ENCODE measurements at places on chromosomes 12 and 14. TPM values are rescaled to one million over a fixed set of nuclear protein-coding genes. Genes with fewer than 3 reads are reported as not detected.
A peak's percentile ranks its signal among the peaks of the same experiment; 100 is the strongest.

DNA sequence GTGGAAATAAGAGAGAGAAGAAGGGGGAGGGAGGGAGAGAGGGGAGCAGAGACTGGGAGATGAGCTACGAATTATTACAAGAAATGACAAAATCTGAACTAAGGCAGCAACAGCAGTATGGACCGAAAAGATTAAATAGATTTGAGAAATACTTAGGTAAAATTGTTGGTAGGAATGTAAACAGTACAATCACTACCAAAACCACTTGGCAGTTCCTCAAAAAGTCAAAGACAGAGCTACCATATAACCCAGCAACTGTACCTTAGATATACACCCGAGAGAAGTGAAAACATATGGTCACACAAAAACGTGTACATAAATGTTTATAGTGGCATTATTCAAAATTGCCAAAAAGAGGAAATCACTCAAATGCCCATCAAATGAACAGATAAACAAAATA is 14.1 kb downstream of the KRAS start:
- H3K27me3 ChIP-seq, result no peaks in the 10 kb centered on the region
- H3K4me1 ChIP-seq, result no peaks in the 10 kb centered on the region
- peaks cover 15% of the 10 kb centered on the region for H3K36me3 ChIP-seq
- no peak overlapping the region for H3K4me3 ChIP-seq
- DNase-seq, result no peak
- H3K27ac ChIP-seq, result no peak overlapping the region

GRCh38 chr12:31002361-31002725 is 71.3 kb upstream of the DDX11 start:
- H3K4me3 ChIP-seq, result no peak overlapping the region
- no peaks in the 10 kb centered on the region for H3K4me1 ChIP-seq
- DNase-seq, result no peak
- H3K27me3 ChIP-seq, result no peaks in the 10 kb centered on the region
- H3K27ac ChIP-seq, result no peak overlapping the region

GRCh38 chr12:14928931-14929330 is 9.4 kb downstream of the ERP27 start:
- H3K4me3 ChIP-seq, result no peak overlapping the region
- H3K27me3 ChIP-seq, result no peaks in the 10 kb centered on the region
- no peaks in the 10 kb centered on the region for H3K36me3 ChIP-seq

DNA sequence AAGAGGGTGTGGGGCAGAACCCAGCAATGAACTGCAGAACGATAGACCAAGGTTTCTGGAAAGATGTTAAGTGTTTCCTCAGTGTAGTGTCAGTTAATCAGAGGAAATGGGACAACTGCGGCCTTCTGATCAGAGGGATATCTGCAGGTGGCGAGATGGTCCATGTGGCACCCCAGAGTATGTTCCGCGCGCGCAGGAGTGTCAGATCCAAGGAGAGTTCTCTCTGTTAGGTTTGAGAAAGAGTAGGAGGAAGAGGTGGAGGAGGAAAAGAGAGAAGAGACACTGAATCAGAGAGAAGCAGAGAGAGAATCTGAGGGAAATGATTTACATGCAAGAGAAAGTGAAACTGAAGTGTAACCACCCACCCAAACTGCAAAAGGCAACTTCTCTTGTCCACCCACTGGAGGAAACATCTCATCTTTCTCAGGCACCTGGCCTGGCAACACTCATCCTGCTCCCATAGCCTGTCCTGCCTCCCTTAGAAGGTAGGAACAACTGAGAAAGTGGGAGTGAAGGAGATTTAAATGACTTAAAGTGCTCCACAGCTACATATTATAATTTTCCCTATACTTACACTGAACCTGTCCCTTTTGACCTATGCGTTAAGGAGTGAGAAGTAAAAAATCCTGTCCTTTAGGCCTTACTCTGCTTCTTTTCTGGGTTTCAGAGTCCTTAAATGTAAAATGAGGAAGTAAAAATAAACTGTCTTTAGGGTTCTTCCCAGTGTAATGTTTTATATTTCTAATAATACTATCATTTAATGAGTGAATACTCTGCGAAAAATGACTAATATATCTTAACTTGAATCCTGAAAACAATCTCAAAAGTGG is 6.8 kb upstream of the TESPA1 start:
- H3K4me3 ChIP-seq, result no peak overlapping the region
- DNase-seq, result no peak
- peak overlapping the region; percentile 49 for H3K27ac ChIP-seq
- H3K4me1 ChIP-seq, result peaks cover 26% of the 10 kb centered on the region

DNA sequence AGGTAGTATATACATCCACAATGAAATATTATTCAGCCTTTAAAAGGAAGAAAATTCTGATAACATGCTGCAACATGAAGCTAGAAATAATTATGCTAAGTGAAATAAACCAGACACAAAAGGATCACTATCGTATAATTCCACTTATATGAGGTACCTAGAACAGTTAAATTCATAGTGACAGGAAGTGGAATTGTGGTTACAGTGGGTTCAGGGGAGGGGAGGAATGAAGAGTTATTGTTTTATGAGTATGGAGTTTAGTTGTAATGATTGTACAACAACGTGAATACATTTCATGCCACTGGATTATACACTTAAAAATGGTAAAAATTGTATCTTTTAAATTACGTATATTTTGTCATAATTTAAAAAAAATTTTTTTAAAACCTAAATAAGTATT is 21.0 kb downstream of the EEA1 start:
- no peaks in the 10 kb centered on the region for H3K4me1 ChIP-seq
- DNase-seq, result no peak
- H3K36me3 ChIP-seq, result no peaks in the 10 kb centered on the region

DNA sequence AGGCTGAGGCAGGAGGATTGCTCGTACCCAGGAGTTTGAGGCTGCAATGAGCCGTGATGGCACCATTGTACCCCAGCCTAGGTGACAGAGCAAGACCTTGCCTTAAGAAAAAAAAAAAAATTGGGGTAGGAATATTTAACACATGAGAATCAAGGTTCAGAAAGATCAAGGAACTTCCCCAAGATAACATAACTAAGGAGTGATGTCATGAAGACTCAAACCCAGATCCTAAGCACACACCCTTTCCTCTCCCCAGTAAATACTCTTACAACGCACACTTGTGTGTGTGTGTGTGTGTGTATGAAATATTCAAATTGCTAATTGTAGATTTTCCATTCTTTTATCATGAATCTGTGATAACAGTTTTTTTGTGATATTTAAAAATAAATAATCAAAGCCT is 90.6 kb upstream of the NUDT4 start:
- no peaks in the 10 kb centered on the region for H3K36me3 ChIP-seq
- H3K4me3 ChIP-seq, result no peak overlapping the region
- H3K27me3 ChIP-seq, result no peaks in the 10 kb centered on the region
- H3K27ac ChIP-seq, result no peak overlapping the region
- no peak for DNase-seq

- peaks cover 33% of the 10 kb centered on the region for H3K4me1 ChIP-seq
- H3K27ac ChIP-seq, result no peak overlapping the region
- H3K36me3 ChIP-seq, result no peaks in the 10 kb centered on the region
- no peaks in the 10 kb centered on the region for H3K27me3 ChIP-seq
- no peak for DNase-seq
Observed at GRCh38 chr12:3091038-3091319, 13.8 kb downstream of the TSPAN9 start.

FBLN5 gene
- polyA plus RNA-seq, result 65.9 TPM

TAMALIN gene
- polyA plus RNA-seq, result 27.2 TPM

DNA sequence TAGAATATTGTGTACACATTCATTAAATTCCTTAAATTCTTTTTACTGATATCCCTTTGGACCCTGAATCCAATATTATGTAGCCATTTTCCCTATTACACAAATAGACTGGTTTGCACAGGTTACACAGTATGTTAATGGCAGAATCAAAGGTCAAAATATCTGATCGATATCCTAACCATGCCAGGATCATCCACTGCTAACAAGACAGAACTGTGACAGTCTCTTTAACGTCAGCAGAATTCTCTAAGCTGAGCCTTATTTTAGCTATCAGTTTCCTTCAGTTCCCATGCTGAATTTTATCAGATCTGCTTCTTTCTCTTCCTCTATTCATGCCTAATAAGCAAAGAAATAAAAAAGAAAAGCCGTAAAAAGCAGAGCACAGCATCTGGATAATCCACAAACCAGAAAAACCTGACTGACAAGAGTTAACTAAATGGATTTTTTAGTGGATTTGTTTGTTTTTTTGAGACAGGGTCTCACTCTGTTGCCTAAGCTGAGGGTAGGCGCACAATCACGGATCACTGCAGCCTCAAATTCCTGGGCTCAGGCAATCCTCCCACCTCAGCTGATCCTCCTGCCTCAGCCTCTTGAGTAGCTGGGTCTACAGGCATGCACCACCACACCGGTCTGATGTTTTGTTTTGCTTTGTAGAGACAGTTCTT is 130.4 kb downstream of the PAWR start:
- peaks cover 48% of the 10 kb centered on the region for H3K4me1 ChIP-seq
- H3K4me3 ChIP-seq, result no peak overlapping the region
- H3K27me3 ChIP-seq, result no peaks in the 10 kb centered on the region

GRCh38 chr14:105591052-105591451 is 64.7 kb downstream of the TMEM121 start:
- DNase-seq, result no peak
- no peaks in the 10 kb centered on the region for H3K4me1 ChIP-seq
- no peak overlapping the region for H3K4me3 ChIP-seq
- H3K36me3 ChIP-seq, result no peaks in the 10 kb centered on the region
- H3K27ac ChIP-seq, result no peak overlapping the region

DNA sequence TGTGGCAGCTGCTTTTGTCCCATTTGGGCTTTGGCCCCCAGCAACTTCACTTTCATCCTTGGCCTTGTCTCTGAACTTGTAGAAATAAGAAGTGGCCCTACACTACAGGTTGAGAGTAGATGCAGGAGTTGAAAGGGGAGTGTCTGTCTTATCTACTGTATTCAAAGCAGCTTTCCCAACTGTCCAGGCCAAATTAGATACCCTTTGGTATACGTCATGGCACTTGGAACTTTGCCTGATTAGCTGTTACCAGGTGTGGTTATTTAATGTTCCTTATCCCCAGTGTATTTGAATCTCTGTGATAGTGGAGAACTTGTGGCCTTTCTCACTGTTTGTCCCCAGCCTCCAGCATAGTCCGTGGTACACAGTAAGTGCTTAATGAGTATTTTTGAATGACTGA is 33.5 kb downstream of the SUDS3 start:
- H3K27me3 ChIP-seq, result no peaks in the 10 kb centered on the region
- no peak overlapping the region for H3K27ac ChIP-seq
- no peak for DNase-seq
- H3K4me3 ChIP-seq, result no peak overlapping the region
- H3K36me3 ChIP-seq, result peaks cover 86% of the 10 kb centered on the region

GRCh38 chr12:21604245-21605101 is at the start of gene GYS2:
TSS of gene GYS2 (minus strand) at chr12:21604847. CDS start at chr12:21604592, 255 bp downstream.
- no peak within 1 kb of the TSS for H3K27ac ChIP-seq
- H3K4me3 ChIP-seq, result no peak within 1 kb of the TSS
- H3K27me3 ChIP-seq, result no peaks in the 10 kb centered on the region
- no peaks in the 10 kb centered on the region for H3K36me3 ChIP-seq
- no peak for DNase-seq
- no peaks in the 10 kb centered on the region for H3K4me1 ChIP-seq

DNA sequence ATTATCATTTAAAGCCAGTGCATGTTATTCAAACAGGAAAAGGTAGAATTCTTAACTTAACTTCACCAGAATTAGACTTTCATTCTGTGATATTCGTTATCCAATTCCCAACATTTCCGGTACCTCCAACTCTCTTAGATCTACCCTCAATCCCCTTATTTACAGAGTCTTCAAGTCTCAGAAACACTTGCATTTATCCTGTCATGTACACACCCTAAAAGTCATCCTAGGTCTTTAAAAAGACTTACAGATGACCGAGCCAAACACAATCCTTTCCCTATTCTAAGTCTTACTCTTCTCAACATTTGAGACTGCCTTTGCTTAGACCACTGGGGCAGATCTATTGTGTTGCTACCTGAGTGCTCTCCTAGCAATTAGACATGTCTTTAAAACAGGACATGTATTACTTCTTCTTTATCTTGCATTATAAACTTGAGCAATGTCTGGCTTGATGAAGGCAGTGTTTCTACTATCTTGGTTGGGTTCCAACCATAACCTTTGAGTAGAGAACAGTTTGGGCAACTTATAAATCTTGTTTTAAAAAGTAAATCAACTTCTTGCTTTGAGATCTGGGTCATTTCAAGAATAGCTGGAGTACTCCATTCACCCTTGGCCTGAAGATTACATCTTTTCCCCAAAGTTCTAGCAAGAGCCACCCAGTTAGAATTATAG is 140.6 kb upstream of the PLEKHG7 start:
- H3K27me3 ChIP-seq, result no peaks in the 10 kb centered on the region
- H3K4me3 ChIP-seq, result no peak overlapping the region
- peak overlapping the region; percentile 51 for H3K27ac ChIP-seq
- no peak for DNase-seq
- H3K36me3 ChIP-seq, result no peaks in the 10 kb centered on the region

LAG3 gene
- polyA plus RNA-seq, result 1.2 TPM

DNA sequence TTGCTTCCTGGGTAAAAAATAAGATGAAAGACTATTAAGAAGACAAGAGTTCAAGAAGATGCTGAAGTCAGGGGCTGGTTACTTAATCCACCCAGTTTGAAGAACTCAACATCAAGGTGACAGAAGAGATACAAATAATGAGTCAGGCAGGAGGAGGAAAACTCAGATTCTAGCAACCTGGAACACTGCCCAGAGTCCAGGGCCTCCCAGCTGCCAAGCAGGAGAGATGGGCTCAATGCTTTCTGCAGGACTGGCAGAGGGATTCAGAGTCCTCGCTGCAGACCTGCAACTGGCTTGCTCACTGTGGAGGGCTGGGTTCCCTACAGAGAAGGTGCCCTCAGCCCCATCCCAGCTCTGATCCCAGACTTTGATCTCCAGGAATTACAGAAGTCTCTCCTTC is 28.6 kb upstream of the CEBPE start:
- peaks cover 5% of the 10 kb centered on the region for H3K36me3 ChIP-seq
- H3K27ac ChIP-seq, result no peak overlapping the region
- no peaks in the 10 kb centered on the region for H3K4me1 ChIP-seq
- H3K4me3 ChIP-seq, result no peak overlapping the region
- no peaks in the 10 kb centered on the region for H3K27me3 ChIP-seq

GRCh38 chr12:92921877-92922276 is 7.2 kb downstream of the EEA1 start:
- no peaks in the 10 kb centered on the region for H3K36me3 ChIP-seq
- no peak overlapping the region for H3K4me3 ChIP-seq
- no peaks in the 10 kb centered on the region for H3K4me1 ChIP-seq
- no peak for DNase-seq
- H3K27me3 ChIP-seq, result no peaks in the 10 kb centered on the region
- H3K27ac ChIP-seq, result peak overlapping the region; percentile 7

- H3K27me3 ChIP-seq, result no peaks in the 10 kb centered on the region
- peaks cover 6% of the 10 kb centered on the region for H3K4me1 ChIP-seq
- H3K4me3 ChIP-seq, result no peak overlapping the region
- H3K36me3 ChIP-seq, result peaks cover 8% of the 10 kb centered on the region
- H3K27ac ChIP-seq, result no peak overlapping the region
Observed at GRCh38 chr12:62305778-62306177, 45.6 kb downstream of the USP15 start.

- peak overlapping the region; percentile 34 for H3K27ac ChIP-seq
- H3K4me1 ChIP-seq, result no peaks in the 10 kb centered on the region
- H3K4me3 ChIP-seq, result no peak overlapping the region
- H3K36me3 ChIP-seq, result peaks cover 100% of the 10 kb centered on the region
- no peak for DNase-seq
- H3K27me3 ChIP-seq, result no peaks in the 10 kb centered on the region
Observed at GRCh38 chr12:121423253-121423652, 23.3 kb downstream of the RNF34 start.

SIX1 gene
- 0.04 TPM for polyA plus RNA-seq

- no peaks in the 10 kb centered on the region for H3K36me3 ChIP-seq
- no peak overlapping the region for H3K27ac ChIP-seq
- no peak overlapping the region for H3K4me3 ChIP-seq
- H3K27me3 ChIP-seq, result no peaks in the 10 kb centered on the region
- H3K4me1 ChIP-seq, result no peaks in the 10 kb centered on the region
Observed at GRCh38 chr12:78244916-78245507, 414.3 kb downstream of the NAV3 start.

- no peaks in the 10 kb centered on the region for H3K27me3 ChIP-seq
- no peaks in the 10 kb centered on the region for H3K36me3 ChIP-seq
- no peaks in the 10 kb centered on the region for H3K4me1 ChIP-seq
- H3K4me3 ChIP-seq, result no peak overlapping the region
Observed at GRCh38 chr12:43038991-43039390, 449.4 kb upstream of the PRICKLE1 start.

ACSM4 gene
- polyA plus RNA-seq, result not detected

Measured in heart right ventricle (tissue), 16 donors.